ENCODE measurements at places on chromosomes 11 and 22. TPM values are rescaled to one million over a fixed set of nuclear protein-coding genes. Genes with fewer than 3 reads are reported as not detected.

The OR8G1 gene
- under 0.01 TPM for total RNA-seq

The HPX gene
- under 0.01 TPM for total RNA-seq

The MCAT gene
- 13.8 TPM for total RNA-seq

The DDTL gene
- total RNA-seq, result 3.0 TPM

The MOGAT2 gene
- total RNA-seq, result not detected

The IL10RA gene
- not detected for total RNA-seq

The LDHAL6A gene
- not detected for total RNA-seq

The PGM2L1 gene
- 2.6 TPM for total RNA-seq

The CRELD2 gene
- total RNA-seq, result 58.9 TPM

The FRMD8 gene
- 44.5 TPM for total RNA-seq

The IGLL1 gene
- not detected for total RNA-seq

The GPR83 gene
- under 0.01 TPM for total RNA-seq

The CDC45 gene
- total RNA-seq, result 10.4 TPM

The KCNJ1 gene
- total RNA-seq, result not detected

The OR2D2 gene
- 0.86 TPM for total RNA-seq

The ATG13 gene
- 49.7 TPM for total RNA-seq

The CBLIF gene
- not detected for total RNA-seq

The ACRV1 gene
- not detected for total RNA-seq

The MAP6 gene
- 3.0 TPM for total RNA-seq

The NELL1 gene
- not detected for total RNA-seq
